ENCODE measurements at places on chromosomes 13 and 19. TPM values are rescaled to one million over a fixed set of nuclear protein-coding genes. Genes with fewer than 3 reads are reported as not detected.

MYH14 gene
- 60.6 TPM for total RNA-seq

NAPSA gene
- total RNA-seq: 0.51 TPM

ZNF528 gene
- 28.6 TPM for total RNA-seq

CDX2 gene
- total RNA-seq: not detected

ZNF529 gene
- 31.4 TPM for total RNA-seq

Measured in tongue (tissue), 3 donors.